ENCODE measurements at places on chromosomes 11 and 22.

- no peak for DNase-seq
Observed at GRCh38 chr11:9577556-9577955, 4.1 kb downstream of the WEE1 start.

DNA sequence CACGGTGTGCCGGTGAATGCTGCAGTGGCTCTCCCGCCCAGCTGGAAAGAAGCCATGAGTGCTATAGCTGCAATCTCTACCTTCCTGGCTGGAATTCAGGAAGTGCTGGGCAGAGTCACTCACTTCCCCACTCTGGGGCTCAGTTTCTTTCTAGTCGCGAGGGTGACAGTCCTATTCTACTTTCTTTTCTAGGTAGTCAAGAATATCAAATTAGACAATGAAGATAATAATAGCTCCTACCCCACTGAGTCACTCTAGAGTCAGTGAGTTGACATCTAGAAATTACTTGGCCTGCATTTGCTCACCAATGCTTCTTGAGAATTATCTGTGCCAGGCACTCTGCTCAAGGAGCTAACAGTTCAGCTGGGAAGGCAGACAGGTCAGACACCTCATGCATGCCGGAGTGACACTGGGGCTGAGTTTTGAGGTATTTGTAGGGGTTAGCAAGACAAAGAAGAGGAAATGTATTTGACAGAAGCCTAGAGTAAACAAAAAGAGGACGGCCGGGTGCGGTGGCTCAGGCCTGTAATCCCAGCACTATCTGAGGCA, 3.2 kb downstream of the CENPM start:
- peak; percentile 70 for DNase-seq

- peak; percentile 51 for DNase-seq
Observed at GRCh38 chr11:122851366-122851966, 13.2 kb downstream of the CRTAM start.

DNA sequence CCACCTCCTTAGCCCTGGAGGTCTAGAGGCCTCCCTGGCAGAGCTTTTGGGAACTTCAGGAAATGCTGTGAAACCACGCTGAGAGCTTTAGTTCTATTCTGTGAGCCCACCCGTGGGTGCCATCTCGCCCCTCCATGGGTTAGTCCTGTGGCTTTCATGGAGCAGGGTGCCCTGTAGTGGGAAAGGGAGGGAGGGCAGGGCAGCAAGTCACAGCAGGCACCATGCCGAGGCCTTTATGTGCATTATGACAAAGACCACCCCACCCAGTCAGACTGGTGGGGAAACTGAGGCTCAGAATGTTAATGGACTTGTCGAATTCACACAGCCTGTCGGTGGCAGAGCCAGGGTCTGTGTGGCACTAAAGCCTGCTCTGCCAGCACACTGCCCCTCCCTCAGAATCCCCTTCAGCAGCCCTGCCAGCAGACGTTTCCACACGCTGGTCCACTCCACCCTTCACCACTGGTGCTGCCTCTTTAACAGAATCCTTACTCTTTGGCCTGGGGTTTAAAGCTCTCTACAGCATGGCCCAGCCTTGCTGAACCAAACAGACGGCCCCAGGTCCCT, 13.4 kb downstream of the TMPRSS13 start:
- DNase-seq = no peak

DNA sequence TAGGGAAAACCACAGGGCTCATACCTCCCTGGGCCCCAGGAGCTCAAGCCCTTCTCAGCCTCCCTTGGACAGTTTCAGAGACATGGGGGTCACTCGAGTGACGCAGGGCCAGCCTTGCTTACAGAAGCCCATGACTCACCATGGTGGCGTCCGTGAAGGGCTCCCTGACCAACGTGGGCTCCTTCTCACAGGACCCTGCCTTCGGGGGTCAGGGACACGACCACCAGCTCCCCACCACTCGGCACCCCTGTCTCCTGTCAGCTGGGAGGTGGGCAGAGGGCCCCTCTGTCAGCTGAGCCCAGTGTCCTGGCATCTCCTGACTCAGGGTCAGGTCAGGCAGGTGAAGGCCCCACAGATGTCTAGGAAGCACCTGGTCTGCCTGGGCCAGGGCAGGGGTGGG, 126.3 kb upstream of the ANO1 start:
- DNase-seq = no peak

DNA sequence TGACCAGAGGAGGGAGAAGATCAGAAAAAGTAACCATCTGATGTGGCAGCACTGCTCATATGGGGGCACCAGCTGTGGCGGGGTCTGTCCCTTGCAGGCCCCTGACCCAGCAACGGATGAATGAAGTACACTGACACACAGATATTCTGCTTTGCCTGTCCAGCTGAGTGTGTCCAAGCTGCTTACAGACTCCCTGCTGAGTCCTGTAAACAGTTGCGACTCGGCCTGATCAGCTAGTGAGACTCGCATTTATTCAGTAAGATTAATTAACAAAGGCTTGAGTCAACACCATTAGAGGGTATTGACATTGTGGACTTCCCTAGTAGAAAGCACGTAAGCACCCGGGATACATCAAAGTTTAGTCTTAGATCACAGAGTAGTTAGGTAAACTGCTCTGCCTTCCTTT, 15.3 kb upstream of the OR10D3 start:
- DNase-seq = no peak

DNA sequence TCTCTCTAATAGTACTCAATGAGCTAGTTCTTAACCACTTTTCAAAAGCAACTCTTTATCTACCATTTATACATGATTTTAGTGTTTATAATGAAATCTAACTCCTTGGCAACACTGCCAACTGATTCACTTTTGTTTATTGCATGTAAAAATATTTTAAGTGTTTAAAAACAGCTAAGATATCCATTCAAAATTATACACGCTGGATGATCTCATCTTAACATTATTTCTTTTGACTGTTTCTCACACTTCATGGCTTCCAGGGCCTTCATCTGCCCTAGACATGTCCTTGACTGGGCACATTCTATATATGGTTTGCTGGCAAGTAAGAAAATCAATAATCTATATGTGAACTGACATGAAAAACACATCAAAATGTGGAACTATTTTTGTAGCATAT, 414.6 kb upstream of the LUZP2 start:
- no peak for DNase-seq

DNA sequence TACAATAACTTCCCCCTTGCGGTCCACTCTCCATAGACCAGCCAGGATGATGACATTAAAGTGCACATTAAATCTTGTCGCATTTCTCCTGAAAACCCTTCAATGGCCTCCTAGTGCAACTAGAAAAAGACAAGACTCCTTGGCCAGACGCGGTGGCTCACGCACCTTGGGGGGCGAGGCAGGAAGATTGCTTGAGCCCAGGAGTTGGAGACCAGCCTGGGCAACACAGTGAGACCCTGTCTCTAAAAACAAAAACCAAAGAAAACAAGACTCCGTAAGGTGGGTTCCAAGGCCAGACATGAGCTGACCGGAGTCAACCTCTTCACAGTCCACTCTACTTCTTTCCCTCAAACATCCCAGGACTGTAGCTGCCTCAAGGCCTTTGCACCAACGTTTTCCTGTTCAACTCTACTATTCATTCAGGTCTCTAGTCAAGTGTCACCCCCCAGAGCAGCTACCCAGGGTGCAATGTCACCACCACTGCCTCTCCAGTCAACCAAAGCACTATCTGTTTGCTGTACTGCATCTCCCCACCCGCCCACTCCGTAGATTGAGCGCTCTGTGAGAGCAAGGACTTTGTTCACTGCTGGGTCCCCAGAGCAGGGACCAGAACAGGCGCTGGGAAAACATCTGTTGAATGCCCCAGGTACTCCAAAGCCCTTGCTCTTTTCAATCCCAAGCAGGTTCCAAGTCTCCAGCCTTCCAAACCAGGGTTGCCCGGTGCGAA, 739 bp downstream of the ZMAT5 start:
- DNase-seq = peak; percentile 29

- no peak for DNase-seq
Observed at GRCh38 chr11:44980533-44981427, 30.1 kb upstream of the TP53I11 start.

DNA sequence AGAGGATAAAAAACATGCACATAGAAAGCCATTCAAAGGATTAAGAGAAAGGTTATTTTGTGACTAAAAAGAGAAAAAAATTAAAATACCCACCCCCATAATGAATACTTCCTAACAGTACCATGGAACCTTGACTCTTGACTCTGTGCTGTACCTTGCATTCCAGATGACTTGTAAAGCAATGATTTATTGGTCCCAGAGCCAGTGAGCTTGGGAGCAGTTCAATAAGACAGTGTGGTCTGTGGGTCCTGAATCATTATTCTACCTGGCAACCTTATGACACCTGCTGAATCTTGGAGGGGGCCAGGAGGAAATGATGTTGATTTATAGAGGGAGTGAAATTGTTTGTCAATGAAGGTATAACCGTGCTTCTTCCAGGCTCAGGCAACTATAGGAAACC, 34.2 kb upstream of the PAX6 start:
- no peak for DNase-seq

GRCh38 chr11:64694821-64695365, 28.1 kb downstream of the NRXN2 start:
- no peak for DNase-seq

DNA sequence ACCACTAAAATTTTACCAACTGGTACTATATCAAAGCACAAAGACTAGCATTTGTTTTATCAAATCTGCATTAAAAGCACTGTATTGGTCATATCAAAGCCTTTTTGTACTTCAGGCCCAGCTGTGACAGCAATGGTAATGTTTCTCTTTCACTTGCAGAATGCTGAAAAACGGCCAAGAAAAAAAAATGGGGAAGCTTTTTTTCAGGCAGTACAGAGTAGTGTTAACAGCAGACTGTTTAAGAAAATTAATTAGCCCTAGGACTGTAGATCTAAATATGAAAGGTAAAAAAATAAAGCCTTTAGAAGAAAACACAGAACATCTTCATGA, 33.3 kb downstream of the DENND5A start:
- DNase-seq = peak; percentile 73

DNA sequence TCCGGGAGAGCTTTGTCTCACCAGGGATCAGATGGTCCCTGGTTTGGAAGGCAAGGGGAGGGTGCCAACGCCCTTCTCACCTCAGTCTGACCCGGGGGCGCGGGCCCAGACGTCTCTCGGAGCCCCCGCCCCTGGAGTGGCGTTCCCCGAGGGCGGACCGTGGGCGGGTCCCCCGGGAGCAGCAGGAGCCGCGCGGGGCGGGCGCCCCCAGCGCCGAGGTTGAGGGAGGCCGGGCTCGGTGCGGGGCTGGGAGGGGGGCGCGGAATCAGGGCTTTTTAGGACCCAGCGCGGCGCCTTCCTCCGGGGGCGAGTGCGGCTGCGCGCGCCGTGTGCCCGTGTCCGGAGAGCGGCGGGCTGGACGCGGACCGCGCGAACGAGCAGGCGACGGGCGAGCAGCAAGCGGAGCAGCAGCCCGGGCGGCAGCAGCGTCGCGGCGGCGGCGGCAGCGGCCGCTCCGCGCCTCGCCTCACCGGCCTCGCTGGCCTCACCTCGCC, at the start of gene KCNC1:
Gene KCNC1, plus strand, starts transcription at position 364 of the 494 bp plus-strand sequence. CDS start 1,222 bp downstream, outside the sequence.
- DNase-seq = no peak

DNA sequence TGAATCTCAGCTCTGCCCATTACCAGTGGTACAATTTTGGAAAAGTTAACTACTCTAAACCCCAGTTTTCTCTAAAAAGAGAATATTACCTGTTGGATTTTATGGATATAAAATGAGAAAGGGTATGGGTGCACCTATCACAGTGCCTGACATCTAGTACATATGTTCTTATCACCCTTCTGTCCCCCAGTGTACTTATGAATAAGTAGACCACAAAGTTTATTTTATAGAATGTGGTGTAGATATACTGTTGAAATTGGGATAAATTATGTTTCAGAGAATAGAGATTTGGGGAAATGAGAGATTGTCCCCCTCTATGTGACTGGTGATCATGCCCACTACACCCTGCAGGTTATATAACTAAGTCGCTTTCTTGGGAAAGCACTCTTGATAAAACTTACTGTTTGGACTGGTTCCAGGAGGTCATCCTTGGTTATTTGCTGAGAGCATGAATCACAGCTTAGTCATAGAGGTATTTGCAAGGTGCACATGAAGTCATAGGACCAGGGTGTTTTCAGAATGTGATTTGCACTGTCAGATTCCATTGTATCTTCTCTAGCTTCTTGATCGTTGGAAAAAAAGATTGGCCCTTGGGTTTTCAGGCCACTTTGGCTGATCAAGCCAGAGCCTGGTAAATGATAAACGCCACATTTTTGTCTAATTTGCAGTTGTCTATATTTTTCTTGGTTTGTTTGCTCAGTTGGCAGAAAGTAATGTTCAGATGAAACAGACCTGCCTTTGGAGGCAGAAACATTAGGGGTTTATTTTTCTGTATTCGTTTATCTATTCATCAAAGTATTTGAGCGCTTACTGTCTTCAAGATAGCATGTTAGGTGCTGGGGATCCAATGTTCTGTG, 21.3 kb downstream of the STX3 start:
- DNase-seq = no peak

All from inflammatory macrophage treated with lipopolysaccharide for 4 hours (primary cell).